Omental fat pad (tissue), 4 donors: ENCODE measurements at places on chromosomes 3 and 15. TPM values are rescaled to one million over a fixed set of nuclear protein-coding genes. Genes with fewer than 3 reads are reported as not detected.

DNA sequence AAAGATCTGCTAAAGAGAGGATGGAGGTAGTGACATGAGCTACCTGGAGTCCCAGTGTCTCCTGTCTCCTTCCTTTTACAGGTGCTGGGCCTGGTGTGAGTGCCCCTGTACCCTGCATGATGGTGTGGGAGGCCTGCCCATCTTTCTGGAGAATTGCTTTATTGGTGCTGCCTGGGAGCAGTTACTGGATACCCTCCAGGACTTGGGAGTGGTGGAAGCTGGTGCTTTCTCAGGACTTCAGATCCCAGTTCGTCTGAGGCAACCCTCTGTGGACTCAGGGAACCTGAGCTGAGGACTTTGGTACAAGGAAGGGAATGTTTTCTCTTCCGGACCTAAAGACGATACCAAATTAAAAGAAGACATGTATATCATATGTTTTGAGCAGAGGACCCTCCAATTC lies 18.3 kb upstream of the NUDT16 start:
- DNase-seq = no peak

DNA sequence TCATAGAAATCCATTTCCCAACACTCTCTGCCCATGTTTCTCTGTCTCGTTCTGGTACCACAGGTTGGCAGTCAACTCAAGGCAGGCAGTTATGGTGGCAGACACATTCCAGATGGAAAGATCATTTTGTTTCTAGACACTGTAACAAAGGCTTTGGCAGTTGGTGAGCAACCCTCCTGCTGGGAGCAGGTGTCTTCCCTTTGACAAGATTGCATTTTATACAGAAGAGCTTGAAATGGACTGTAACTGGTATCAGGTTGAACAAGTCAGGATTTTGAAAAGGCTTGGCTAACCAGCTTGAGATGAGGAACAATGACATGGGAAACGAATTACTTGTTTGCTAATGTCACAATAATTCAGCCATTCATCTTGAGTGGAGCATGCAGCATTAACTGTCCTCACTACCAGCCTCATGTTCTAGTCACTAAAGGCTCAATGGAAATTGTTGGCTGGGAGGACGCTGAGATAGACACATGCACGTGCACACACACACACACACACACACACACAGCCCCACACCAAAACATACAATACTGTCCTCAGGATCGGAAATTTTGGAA lies 170.0 kb downstream of the SEMA6D start:
- DNase-seq = no peak

DNA sequence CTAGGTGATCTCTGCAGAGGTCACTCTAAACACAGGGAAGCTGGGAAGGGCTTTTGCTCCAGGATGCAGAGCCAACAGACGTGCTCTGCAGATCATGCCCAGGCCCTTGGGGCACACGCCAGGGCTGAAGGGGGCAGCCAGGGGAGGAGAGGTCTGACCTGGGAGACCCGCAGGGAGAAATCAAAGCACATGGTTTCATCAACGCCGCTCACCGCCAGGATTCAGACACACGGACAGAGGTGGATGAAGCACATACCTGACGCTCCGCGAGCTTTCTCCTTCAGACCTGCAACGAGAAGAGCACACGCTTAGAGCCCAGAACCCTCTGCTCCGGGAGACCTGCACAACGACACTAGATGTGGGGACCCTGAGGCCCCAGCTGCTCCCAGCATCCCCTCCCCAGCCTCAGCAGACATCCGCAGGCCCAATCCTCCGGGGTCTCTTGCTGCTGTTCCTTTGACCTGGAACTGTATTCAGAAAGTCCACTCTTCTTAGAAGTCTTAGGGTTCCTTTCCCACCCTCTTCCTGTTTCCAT lies 90.7 kb upstream of the IQSEC1 start:
- DNase-seq = no peak

GRCh38 chr3:183301937-183302580 lies 49.0 kb downstream of the B3GNT5 start:
- DNase-seq = no peak

The PLCD1 gene
- total RNA-seq = 20.3 TPM

The AMT gene
- total RNA-seq = 4.2 TPM
